ENCODE measurements at places on chromosomes 7 and 10.
A peak's percentile ranks its signal among the peaks of the same experiment; 100 is the strongest.

DNA sequence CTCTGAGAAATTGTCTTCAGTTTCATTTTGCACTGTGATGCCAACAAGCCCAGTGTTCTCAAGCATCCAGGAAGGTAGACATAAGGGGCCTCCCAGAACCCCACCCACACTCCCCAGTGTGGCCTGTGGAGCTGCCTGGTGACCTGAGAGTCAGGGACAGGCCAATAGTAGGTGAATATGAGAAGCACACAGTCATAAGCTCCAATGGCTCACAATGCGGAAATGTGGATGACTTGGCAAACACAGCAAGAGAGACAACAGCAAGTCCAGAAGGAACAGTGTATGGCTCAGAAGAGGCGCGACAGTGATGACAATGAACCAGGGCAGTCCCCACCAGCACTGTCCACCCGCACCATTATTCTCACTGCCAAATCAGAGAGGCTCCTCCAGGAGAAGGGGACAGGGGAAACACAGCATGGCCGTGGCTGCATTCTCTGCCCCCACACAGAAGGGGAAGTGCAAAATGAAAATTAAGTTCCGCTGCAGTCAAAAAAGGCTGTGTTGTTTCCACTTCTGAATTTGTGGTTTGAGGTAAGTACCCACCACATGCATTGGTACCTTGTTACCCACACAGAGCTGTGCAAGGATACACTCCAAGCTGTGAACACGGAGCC, 419.8 kb downstream of the GRID1 start:
- no peak for DNase-seq

DNA sequence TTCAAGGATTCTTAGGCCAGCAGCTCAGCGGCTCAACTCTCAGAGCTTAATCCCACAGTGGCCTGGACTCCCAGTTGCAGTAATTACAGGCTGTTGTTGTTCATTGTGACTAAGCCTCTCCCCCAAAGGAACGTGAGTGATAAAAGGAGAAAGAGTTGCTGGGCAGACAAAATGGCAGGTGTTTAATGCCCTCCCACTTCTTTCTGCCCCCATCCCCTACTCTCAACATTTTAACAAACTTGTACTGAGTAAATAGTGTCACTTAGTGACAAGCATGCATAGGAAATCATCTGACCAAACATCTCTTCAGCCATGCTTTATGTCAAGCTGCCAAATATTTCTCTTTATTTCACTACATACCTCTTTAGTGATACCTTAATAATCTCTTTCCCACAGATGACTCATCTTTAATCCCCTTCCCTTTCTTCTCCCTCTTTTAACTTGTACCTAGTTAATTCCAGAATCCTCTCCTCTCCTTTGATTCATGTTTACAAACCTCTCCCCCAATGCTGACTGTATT, 12.4 kb upstream of the MTERF1 start:
- DNase-seq: peak; percentile 75

- DNase-seq: peak; percentile 60
These were observed 9.5 kb downstream of the INHBA start for GRCh38 chr7:41693150-41693997.

DNA sequence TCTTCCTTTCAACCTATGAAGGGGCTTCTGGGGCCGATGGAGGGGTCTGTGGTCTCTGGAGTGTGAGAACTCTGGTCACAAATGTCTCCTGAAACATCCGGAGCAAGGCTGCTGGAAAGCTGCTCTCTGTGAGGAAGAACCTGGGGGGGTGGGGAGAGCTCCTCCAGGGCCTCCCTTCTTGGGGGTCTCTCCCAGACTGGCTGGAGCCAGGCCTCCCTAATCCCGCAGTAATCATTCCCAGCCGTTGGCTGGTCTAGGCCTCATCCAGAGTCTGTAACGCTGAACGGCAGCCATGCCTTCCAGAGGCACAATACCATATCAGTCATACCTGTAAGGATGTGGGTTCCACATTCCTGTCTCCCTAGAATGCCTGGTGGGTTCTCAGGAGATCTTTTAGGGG, 4.4 kb upstream of the LZTS2 start:
- no peak for DNase-seq

GRCh38 chr10:26468700-26469099, 30.6 kb downstream of the APBB1IP start:
- no peak for DNase-seq

DNA sequence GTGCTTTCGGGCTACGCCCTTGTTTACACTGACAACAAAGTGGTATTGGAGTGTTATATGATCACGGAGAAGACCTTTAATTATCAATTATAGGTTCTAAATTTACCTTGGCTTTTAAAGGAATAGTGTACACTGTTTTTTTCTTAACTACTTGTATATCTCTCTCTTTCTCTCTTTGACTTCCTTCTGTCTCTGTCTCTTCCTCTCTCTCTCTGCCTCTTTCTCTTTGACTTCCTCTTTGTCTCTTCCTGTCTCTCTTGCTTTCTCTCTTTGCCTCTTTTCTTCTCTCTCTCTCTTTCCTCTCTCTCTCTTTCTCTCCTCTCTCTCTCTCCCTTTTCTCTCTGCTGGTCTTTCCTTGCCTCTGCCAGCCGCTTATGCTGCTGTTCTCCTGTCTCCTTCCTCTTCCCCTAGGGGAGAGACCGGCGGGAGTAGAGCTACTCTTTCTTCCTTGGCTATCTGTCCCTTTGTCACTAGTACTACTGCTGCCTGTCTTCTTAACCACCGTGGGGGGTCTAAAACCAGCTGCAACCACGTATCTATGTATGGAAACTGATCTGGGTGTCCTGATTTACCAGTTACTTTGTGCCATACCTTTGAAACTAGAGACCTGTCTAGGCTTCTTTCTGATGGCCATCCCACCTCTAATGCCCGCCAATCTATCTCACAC, 36.9 kb upstream of the GSDME start:
- DNase-seq: no peak

- DNase-seq: no peak
These were observed 7.4 kb upstream of the CYCS start for GRCh38 chr7:25132430-25132829.

GRCh38 chr7:133859871-133860450, 267.2 kb upstream of the LRGUK start:
- DNase-seq: no peak

DNA sequence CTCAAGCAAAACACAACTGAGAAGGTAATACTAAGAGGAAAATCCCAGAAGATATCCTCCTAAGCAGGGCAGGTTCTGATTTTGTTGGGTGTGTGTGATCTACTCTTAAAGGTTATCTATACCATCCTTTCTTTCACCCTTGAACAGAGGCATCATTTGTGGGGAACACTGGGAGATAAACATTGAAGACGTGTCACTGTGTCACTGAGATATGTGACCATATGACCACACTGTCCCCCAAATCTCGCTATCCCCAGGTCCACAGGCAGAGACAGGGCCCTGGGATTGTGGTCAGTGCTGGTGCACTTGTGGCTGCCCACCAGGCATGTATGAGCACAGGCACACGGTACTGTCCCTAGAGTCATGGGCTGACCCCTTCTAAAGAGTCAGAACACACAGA, 30.0 kb downstream of the TECTB start:
- DNase-seq: no peak

- DNase-seq: no peak
These were observed 162.9 kb upstream of the TCERG1L start for GRCh38 chr10:131474416-131474815.

GRCh38 chr7:64636386-64636785, 29.5 kb upstream of the ZNF107 start:
- DNase-seq: no peak

GRCh38 chr7:66187905-66188304, 17.2 kb upstream of the TPST1 start:
- DNase-seq: no peak

Data from SW480 (cell line).